ENCODE measurements at places on chromosomes 4 and X. TPM values are rescaled to one million over a fixed set of nuclear protein-coding genes. Genes with fewer than 3 reads are reported as not detected.

DNA sequence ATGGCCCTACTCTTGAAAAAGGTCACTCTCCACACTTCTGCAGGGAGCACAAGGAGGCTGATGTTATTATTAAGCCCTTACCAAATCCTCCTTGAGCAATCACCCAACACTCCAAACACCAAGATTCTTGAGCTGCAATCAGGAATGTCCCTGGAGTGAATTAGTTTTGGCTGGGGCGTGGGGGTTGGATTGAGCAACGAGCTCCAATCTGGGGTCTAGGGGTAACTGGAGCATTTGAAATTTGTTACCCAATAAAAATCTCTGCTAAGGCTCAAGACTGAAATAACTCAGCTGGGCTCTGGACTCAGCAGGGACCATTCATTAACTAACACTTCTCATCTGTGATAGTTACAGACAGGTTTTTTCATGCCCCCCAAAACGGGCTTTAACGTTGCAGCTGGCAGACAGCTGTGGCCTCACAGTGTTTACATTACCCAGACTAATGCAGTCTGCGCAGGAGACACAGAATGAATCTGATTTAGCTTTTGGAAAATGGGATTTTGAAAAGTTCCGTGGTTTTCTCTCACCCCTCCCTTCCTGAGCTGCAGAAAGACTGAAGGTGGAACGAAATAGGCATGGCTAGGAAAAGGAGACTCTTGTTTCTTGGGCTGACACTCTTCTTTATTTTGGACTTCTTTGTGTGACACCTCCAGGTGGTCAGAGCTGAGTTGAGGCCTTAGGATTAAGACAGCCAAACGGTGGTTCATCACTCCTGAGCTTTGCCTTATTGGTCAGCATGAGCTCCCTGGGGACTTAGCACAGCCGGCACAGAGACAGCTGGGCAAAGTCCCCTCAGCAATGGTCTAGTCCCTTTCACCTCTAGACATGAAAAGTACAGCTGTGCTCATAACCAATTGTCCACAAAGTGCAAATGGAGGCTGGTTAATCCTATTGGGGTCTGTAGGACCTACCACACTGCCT is 26.6 kb downstream of the PLAC1 start:
- no peak for DNase-seq

- no peak for DNase-seq
Measured at GRCh38 chr4:139319571-139319970, 17.3 kb upstream of the NDUFC1 start.

GRCh38 chr4:8276358-8277240 is 7.0 kb downstream of the HTRA3 start:
- no peak for DNase-seq

DNA sequence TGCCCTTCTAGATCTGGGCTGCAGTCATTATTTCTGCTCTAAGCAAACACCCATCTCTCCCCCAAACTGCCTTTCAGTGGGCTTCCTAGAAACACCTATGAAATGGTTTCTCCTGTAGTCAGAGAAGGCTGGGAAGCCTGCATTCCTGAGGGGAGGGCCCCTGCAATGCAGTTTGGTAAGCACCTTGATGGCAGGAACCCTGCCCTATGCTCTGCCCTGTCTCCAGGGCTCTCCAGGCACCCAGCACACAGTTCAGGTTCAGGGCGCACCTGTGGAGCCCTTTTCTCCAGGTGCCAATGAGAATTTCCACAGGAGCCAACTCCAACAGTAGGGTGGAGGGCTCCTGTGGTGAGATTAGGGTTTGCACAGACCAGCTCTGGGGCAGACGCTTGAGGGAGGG is 69.1 kb upstream of the FBXW7 start:
- no peak for DNase-seq

DNA sequence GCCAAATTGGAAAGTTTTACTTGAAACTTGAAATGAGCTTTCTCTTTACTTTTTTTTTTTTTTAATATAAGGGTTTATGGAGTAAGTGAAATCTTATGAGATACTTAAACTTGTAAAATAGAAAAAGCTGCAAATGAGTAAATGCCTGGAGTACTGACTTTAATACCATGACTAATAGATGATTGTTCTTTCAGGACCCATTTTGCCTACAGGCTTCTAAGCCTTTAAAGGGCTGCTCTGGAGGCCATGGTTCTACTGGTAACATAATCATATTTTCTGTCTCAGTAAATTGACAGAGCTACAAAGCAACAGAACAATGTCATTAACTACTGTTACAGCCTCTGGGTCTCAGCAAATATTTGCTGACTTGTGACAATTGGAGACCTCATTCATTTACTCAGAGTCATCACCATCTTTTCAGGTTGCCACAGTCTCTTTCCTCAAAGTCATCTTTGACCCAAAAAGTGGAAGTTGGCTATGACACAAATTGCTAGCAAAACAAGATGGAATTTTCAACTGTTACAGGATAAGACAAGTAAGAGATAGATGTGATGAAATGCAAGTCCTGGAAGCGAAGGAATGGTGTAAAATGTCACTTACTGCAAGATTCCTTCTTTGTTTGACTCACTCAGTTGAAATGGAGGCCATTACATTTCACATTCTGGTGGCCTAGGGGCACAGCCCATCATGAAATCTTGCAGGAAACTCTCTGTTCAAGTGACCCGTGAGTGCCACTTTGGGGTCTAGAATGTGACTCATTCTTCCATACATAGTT is 132.7 kb downstream of the BTC start:
- no peak for DNase-seq

GPR119 gene
- not detected for total RNA-seq

SOX3 gene
- 2.4 TPM for total RNA-seq

All from frontal cortex (tissue), 4 donors.